Left ventricle myocardium inferior (tissue), 1 donor: ENCODE measurements at places on chromosomes 7 and 10.

- no peak for DNase-seq
Observed at GRCh38 chr7:87480386-87480785, 4.9 kb upstream of the ABCB4 start.

DNA sequence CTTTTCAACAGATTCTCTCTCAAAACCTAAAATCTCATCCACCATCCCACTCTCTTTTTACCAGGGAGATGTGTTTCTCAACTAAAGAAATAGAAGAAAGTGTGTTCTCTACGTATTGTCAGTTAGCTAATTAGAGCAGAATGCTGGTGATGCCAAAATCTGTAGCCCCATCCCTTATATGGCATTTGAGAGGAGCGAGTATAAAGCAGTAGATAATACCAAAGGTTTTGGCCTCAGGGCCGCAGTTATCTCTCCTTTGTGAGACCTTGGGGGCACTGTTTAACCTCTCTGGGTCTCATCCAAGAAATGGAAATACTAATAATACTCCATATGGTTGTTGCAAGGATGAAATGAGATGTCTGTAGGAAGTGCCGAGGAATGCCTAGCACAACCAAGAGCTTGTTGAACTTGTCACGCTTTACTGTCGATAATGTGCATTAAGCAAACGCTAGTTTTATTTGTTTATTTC lies 456 bp upstream of the DLD start:
- DNase-seq = no peak

DNA sequence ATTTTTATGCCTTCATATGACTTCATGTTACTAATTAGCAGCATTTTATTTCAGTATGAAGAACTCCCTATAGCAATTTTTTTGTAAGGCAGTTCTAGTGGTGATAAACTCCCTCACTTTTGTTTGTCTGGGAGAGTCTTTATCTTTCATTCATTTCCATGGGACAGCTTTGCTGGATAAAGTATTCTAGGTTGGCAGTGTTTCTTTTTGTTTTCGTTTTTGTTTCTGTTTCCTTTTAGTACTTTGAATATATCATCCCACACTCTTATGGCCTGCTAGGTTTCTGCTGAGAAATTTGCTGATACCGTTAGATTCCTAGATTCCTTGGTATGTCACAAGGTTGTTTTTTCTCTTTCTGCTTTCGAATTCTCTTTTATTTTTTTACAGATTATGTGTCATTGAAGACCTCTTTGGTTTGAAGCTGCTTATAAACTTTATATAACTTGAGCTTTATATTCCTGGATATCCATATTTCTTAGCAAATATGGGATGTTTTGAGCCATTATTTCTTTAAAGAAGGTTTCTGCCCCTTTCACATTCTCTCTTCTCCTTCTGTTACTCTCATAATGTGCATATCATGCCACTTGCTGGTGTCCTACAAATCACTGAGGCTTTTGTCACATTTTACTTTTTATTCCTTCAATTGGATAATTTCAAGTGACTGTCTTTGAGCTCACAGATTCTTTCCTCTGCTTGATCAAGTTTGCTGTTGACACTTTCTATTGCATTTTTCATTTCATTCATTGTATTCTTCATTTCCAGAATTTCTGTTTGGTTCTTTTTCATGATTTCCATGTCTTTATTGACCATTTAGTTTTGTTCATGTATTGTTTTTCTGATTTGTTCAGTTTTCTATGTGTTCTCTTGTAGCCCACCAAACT lies 28.9 kb upstream of the AHR start:
- DNase-seq = no peak

GRCh38 chr10:131571865-131572264 lies 260.3 kb upstream of the TCERG1L start:
- DNase-seq = no peak

GRCh38 chr7:140586516-140586915 lies 54.1 kb downstream of the DENND2A start:
- DNase-seq = peak; percentile 27

DNA sequence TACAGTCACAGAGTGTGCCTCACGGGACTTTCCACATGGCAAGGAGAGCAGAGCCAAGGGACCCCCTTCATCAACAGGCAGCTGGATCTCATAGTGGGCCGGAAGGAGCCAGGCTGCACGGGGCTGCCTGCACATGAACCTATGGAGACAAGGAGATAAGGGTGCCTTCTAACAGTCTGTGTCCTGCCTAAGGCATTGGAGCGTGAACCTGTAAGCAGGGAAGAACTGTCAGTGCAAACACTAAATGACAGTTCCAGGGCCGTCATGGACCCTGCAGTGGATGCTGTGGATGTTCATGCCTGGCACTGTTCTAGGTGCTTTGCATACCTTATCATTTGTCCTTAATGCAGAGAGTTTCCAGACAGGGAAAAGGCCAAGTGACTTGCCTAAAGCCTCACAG lies 85.9 kb downstream of the WIPF3 start:
- no peak for DNase-seq

- no peak for DNase-seq
Observed at GRCh38 chr10:113604572-113604971, 51.7 kb downstream of the HABP2 start.
